ENCODE measurements at places on chromosomes 5 and 9.
A peak's percentile ranks its signal among the peaks of the same experiment; 100 is the strongest.

DNA sequence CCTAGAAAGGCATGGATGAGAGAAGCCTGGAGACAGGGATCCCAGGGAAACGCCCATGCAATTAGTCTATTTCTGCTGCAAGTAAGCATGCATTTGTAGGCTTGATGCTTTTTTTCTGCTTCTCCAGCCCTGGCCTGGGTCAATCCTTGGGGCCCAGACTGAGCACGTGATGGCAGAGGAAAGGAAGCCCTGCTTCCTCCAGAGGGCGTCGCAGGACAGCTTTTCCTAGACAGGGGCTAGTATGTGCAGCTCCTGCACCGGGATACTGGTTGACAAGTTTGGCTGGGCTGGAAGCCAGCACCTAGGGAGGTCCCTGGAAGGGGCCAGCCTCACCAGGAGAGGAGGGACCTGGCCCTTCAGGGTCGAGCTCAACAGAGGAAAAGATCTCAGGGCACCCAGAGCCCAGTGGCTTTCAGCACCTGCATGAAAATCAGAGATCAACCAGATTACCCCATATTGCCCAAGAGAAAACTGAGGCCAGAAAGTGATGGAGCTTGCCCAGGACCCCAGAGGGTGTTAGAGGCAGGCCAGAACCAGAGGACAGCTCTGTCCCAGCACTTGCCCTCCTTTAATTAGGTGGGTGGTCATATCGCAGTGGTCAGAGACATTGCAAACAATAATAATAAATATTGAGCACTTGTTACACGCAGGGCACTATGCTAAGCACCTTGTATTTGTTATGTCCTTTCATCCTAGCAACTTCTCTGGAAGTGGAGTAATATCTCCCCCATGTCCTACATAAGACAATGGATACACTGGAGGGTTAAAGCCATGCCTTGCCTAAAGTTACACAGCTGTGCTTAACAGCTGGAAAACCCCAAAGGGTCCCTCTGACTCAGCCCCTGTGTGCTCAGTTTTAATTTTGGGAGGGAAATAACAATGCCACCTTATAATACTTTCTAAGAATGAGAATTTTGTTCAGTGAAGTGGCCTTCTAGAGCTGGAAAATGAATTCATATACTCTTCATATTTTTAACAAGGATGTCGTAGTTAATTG, 67.1 kb downstream of the KLF4 start:
- DNase-seq = peak; percentile 58

DNA sequence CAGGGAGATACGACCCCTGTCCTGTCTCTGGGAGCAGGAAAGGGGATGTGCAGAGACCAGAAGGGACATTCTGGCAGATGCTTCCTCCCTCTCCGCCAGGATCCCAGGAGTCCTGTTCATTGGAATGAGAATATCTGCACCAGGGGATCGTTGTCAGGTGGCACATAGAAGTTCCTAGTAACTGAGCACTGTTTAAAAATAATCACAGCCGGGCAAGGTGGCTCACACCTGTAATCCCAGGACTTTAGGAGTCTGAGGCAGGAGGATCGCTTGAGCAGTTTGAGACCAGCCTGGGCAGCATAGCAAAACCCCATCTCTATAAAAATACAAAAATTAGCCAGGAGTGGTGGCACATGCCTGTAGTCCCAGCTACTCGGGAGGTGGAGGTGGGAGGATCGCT, 12.3 kb downstream of the SARDH start:
- peak; percentile 11 for DNase-seq

DNA sequence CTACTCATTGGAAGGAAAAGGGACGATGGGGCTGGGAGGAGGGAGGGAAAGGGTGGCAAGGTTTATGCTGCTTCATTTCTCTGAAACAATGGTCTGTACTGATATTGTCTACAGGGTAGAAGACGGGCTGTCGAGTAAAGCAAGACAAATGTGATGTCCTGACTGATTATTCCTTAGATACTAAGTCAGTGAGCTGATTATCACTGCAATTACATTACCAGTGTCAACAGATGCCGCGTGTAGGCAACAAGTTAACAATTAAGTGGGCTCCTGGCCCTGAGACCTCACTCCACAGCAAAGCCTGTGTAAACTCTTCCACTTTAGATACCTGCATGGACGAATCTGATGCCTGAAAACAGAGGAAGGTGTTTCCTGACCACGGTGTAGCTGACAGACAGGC, 602.8 kb downstream of the IRX1 start:
- no peak for DNase-seq

GRCh38 chr5:17327048-17327625, 109.7 kb downstream of the BASP1 start:
- no peak for DNase-seq

GRCh38 chr5:75006865-75007822, 45.2 kb downstream of the GCNT4 start:
- no peak for DNase-seq

GRCh38 chr5:96503501-96504236, 70.6 kb upstream of the PCSK1 start:
- no peak for DNase-seq

DNA sequence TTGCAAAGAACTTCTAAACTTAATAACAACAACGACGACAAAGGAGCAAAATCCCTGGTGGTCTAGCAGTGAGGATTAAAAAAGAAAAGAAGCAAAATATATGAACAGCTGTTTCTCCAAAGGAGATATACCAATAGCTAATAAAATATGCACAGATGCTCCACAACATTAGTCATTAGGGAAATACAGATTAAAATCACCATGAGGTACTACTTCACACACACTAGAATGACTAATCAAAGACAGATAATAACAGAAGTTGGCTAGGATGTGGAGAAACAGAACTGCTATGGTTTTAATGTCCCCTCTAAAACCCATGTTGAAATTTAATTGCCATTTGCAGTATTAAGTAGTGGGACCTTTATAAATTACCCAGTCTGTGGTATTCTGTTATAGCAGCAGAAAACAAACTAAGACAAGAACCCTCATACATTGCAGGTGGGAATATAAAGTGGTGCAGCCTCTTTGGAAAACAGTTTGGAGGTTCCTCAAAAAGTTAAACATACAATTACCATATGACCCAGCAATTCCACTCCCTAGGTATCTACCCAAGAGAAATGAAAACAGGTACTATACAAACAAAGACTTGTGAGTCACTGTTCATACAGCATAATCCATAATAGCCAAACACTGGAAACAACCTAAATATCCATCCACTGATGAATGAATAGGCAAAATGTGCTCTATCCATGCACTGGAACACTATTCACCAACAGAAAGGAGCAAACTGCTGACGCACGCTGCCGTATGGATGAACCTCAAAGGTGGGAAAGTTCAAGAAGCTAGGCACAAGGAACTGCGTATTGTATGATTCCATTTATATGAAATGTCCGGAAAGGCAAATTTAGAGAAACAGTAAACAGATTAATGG, 11.4 kb upstream of the DUSP1 start:
- DNase-seq = no peak

DNA sequence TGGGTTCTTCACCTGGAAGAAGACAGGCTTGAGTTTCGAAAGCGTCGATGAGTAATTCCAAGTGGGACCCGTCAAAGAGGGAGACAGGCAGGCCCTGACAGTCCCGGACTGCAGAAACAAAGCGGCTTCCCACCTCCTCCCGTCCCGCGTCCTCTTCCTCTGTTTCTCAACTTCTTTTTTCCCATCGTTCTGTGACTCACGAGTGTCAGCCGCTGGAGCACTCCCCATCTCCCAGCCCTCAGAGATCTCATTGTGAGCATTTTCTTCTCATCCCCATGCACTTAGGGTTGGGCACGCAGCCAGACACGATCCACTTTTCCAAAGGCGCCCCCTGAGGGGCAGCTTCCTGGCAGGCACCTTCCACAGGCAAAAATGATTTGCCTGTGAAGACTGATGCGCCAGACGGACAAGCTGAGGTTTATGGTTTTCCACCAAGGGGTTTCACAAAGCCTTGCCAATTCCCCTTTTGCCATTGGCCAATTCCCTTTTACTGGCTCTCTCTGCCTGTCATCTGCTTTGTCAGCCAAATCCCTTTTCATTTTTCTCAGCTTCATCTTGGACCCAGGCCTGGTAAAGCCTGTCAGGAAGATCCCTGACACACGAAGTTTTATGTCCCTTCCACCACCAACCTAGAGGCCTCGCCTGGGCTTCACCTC, 86.5 kb upstream of the ANKRD55 start:
- DNase-seq = no peak

GRCh38 chr9:93860694-93861658, 94.2 kb downstream of the BARX1 start:
- DNase-seq = no peak

DNA sequence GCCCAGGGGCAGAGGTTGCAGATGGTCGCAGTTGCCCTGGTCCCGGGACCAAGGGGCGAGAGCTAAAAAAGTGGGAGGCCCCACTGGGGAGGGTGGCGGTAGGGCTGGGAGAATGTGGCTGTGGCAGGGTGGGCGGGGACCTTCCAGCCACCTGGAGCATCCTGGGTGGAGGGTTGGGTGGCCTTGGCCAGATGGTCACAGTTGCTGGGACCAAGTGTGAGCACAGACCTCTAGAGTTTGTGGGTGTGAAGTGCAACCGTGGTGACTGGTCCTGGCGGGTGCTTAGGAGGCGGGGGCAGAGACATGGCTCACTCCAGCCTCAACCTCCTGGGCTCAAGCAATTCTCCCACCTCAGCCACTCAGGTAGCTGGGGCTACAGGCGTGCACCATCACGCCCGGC, 5.7 kb upstream of the TRAF2 start:
- DNase-seq = no peak

DNA sequence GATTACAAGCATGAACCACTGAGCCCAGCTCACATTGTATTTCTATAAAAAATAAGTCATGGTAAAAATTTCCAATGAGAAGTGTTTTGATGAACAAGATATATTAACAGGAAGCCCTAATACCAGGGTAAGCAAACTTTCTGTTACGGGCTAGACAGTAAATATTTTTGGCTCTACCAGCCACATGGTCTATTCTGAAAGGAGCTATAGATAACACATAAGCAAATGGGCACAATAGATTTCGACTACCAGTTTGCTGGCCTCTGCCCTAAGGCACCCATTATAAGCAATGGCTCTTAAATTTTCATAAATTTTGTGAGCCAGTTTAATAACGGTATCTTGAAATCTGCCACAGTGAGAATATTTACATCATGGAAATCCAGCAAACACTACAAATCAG, 8.1 kb downstream of the UBQLN1 start:
- no peak for DNase-seq

GRCh38 chr9:3099646-3100045, 255.8 kb upstream of the PUM3 start:
- no peak for DNase-seq

- DNase-seq = no peak
Measured at GRCh38 chr5:170818232-170818631, 34.7 kb downstream of the GABRP start.
